Activated T-cell treated with anti-CD3 and anti-CD28 coated beads, Interleukin-2, amount 50 U/mL, for 72 hours (primary cell): ENCODE measurements at places on chromosomes 6 and 20.
A peak's percentile ranks its signal among the peaks of the same experiment; 100 is the strongest.

DNA sequence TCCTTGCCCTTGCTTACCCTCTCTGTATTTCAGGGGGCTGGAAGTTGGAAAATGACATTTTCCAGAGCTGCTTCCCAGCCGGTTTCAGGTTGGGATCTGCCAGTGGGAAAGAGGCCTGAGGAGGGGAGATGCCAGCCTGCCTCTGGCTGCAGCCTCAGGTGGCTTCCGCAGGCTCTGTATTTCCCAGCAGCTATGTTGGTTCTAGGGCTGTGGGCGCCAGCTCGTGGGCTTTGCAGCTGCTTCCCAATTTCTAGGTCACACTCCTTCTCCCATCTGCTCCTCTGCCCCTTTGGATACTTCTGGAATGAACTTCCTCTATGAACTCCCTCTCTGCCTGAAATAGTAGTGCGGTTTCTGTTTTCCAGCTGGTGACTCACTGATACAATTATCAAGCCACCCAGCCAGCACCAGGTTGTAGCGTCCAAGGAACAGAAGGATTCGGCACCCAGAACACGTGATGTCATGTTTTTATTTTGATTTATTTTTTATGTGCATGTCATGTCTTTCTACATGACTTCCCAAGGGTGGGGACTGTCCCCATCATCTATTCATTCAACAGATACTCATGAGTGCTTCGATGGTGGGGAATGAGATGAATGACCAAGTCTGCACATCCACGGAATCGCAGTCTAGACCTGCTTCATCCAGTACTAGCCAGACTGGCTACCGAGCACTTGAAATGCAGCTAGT lies 38.0 kb downstream of the TGM2 start:
- no peaks in the 10 kb centered on the region for H3K27me3 ChIP-seq
- no peak for DNase-seq
- H3K4me3 ChIP-seq = no peak overlapping the region
- H3K27ac ChIP-seq = no peak overlapping the region

DNA sequence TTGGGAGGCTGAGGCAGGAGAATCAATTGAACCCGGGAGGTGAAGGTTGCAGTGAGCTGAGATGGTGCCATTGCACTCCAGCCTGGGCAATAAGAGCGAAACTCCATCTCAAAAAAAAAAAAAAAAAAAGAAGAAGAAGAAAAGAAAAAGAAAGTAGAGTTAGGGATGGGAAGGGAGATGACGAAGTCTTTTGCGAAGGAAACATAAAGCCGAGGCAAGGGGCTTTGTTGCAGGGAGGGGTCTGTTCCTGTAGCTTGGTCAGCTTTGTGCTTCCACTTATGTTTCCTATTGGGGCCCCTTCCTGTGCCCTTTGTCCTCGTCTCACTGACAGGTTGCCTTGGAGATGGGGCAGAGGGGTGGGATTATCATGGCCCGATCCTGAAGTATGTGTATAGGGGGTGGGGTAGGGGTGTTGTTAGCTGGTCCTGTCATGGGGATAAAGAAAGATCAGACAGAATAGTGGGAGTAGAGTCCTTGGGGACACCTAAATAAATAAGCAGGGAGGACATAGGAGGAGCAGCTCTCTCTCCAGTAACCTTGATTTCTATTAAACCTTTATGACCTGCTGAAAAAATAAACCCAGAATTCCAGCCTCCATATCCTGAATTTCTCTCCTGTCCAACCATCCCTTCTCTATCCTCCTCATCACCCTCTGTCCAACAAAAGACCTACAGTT lies 1.1 kb upstream of the CLIC1 start:
- no peak for DNase-seq
- H3K36me3 ChIP-seq = peaks cover 18% of the 10 kb centered on the region
- H3K27ac ChIP-seq = peak overlapping the region; percentile 83
- no peaks in the 10 kb centered on the region for H3K27me3 ChIP-seq

GRCh38 chr20:50124496-50124895 lies 11.5 kb upstream of the UBE2V1 start:
- no peaks in the 10 kb centered on the region for H3K27me3 ChIP-seq
- H3K27ac ChIP-seq = no peak overlapping the region
- no peaks in the 10 kb centered on the region for H3K4me1 ChIP-seq
- DNase-seq = no peak

DNA sequence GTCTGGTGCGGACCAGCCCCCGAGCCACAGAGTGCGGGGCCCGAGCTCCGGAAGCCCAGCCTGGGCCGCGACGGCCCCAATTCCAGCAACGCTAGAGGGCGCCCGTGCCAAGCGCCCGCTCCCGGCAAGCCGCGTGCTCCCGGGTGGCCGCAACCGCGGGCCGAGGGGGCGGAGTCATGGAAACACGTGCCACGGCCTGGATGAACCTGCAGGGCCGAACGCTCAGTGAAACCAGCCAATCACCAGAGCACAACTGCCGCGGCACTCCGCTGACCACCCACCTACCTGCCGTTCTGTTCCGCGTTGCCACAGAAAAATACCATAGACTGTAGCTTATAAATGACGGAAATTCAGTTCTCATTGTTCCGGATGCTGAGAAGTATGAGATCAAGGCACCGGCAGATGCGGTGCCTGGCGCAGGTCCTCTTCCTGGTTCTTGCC lies 85.7 kb upstream of the FOXC1 start:
- H3K4me3 ChIP-seq = peak overlapping the region; percentile 73
- H3K27me3 ChIP-seq = peaks cover 8% of the 10 kb centered on the region
- peak; percentile 86 for DNase-seq
- no peak overlapping the region for H3K27ac ChIP-seq
- no peaks in the 10 kb centered on the region for H3K36me3 ChIP-seq

GRCh38 chr20:40797425-40797824 lies 108.4 kb upstream of the MAFB start:
- DNase-seq = no peak
- peaks cover 7% of the 10 kb centered on the region for H3K27me3 ChIP-seq
- no peaks in the 10 kb centered on the region for H3K4me1 ChIP-seq
- H3K27ac ChIP-seq = no peak overlapping the region
- H3K4me3 ChIP-seq = no peak overlapping the region

GRCh38 chr20:58867211-58867610 lies 14.7 kb downstream of the GNAS start:
- peaks cover 15% of the 10 kb centered on the region for H3K27me3 ChIP-seq
- H3K36me3 ChIP-seq = no peaks in the 10 kb centered on the region
- no peak overlapping the region for H3K4me3 ChIP-seq
- peaks cover 13% of the 10 kb centered on the region for H3K4me1 ChIP-seq
- no peak overlapping the region for H3K27ac ChIP-seq
- DNase-seq = no peak

DNA sequence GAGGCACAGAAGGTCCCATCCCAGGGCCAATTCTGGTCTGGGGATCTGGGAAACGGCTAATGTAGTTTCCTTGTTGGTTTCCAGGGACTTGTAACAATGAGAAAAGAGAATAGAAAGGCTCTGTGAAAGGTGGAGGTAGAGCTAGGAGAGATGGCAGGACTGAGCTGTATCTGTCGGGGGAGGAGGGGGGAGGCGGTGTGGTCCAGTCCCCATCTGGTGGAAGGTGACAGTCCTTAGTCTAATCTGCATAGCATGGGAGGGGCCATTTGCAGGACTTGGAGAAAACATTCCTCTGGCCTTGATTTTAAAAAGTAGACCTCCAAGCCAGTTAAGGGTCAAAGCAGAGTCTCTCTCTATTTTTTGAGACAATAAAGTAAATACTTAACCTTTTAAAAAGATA lies 137.1 kb downstream of the DNAH8 start:
- H3K4me1 ChIP-seq = peaks cover 2% of the 10 kb centered on the region
- H3K27ac ChIP-seq = no peak overlapping the region
- no peak overlapping the region for H3K4me3 ChIP-seq
- H3K36me3 ChIP-seq = no peaks in the 10 kb centered on the region
- no peak for DNase-seq

DNA sequence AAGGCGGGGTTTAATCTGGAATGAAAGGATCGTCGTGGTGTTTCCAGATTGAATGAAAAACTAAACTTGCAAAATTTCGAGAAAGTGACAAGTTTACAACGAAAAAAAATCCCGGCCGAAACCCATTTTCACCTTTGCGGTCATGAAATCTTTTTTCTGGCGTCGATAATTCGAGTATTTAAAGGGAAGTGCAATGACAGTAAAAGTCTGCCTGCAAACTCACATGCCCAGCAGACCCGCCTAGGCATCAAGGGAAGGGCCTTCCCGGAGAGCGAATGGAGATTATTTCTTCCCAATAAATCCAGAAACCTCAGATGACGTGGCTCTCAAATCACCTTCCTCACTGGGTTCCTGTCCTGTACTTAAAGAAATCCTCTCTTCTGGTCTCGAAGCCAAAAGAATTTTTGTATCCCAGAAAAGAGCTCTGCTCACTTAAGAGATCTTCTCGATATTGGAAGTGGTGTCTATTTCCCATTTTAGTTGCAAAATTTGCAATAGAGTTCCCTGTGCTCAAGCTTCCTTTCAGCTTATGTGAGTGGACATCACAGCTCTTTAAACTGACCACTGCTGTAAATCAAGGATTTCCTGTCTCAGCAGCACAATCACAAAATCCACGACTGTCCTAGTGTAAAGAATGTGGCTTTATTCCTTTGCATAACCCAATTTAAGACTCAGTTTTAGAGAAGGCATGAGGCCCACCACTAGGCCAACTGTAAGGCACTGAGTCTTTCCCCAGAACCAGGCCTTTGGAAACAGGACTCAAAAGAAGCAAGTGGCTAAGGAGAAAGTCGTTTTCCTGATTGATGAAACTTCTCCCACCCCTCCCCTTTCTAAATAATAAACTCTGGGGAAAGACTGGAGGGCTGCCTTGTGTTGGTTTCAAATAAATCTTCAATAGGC lies 3.9 kb downstream of the OLIG3 start:
- no peak for DNase-seq
- peaks cover 74% of the 10 kb centered on the region for H3K4me1 ChIP-seq
- H3K4me3 ChIP-seq = peak overlapping the region; percentile 81
- no peak overlapping the region for H3K27ac ChIP-seq
- H3K36me3 ChIP-seq = no peaks in the 10 kb centered on the region
- peaks cover 98% of the 10 kb centered on the region for H3K27me3 ChIP-seq

DNA sequence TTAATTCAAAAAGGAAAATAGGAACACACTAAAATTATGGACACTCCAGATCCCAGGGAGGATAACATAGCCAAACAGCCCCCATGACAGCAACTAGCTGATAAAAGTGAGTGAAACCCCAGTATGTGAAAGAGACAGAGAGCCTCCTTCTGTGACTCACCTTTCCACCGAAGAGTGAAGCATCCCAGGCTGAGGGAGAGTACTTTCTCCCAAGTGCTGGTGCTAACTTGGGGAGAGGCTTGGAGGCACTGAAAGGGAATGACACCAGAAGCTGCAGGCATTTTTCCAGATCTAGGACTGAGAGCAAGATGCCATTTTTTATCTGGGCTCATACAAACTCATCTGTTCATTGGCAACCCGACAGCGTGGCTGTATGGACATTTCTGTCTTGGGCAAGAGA lies 339.8 kb downstream of the HTR1B start:
- H3K27ac ChIP-seq = no peak overlapping the region
- no peak for DNase-seq
- H3K4me3 ChIP-seq = no peak overlapping the region
- H3K4me1 ChIP-seq = no peaks in the 10 kb centered on the region
- no peaks in the 10 kb centered on the region for H3K36me3 ChIP-seq
- no peaks in the 10 kb centered on the region for H3K27me3 ChIP-seq

GRCh38 chr6:33772902-33773472 lies 15.9 kb downstream of the LEMD2 start:
- no peaks in the 10 kb centered on the region for H3K27me3 ChIP-seq
- H3K36me3 ChIP-seq = peaks cover 9% of the 10 kb centered on the region
- H3K4me1 ChIP-seq = peaks cover 15% of the 10 kb centered on the region

- peaks cover 6% of the 10 kb centered on the region for H3K27me3 ChIP-seq
- no peak overlapping the region for H3K27ac ChIP-seq
- DNase-seq = no peak
- peaks cover 4% of the 10 kb centered on the region for H3K4me1 ChIP-seq
- H3K36me3 ChIP-seq = no peaks in the 10 kb centered on the region
These were observed 518.3 kb upstream of the ZNF337 start for GRCh38 chr20:26214991-26215390.

DNA sequence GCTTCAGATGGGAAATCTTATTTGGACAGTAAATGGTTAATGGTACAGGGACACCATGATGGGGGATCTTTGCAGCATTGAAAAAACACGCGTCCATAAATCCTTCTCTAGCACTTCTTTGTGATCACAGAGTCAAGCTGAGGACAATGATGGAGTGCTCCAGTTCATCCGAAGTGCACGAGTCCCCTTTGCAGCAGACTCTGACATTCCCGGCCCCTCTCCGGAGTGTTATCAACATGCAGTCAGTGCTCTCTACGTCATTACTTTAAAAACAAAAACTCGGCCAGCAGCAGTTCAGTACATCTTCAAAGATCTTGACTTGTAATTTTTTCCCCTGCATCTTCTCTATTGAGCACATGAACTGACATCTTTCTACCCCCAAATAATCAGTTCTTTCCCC lies 185.5 kb upstream of the AKAP12 start:
- H3K27me3 ChIP-seq = no peaks in the 10 kb centered on the region
- H3K27ac ChIP-seq = peak overlapping the region; percentile 44
- H3K36me3 ChIP-seq = peaks cover 11% of the 10 kb centered on the region
- peaks cover 7% of the 10 kb centered on the region for H3K4me1 ChIP-seq

GRCh38 chr6:118401325-118401975 lies 146.6 kb upstream of the PLN start:
- no peak for DNase-seq
- H3K4me1 ChIP-seq = no peaks in the 10 kb centered on the region
- H3K36me3 ChIP-seq = peaks cover 2% of the 10 kb centered on the region
- no peak overlapping the region for H3K27ac ChIP-seq
- no peak overlapping the region for H3K4me3 ChIP-seq

DNA sequence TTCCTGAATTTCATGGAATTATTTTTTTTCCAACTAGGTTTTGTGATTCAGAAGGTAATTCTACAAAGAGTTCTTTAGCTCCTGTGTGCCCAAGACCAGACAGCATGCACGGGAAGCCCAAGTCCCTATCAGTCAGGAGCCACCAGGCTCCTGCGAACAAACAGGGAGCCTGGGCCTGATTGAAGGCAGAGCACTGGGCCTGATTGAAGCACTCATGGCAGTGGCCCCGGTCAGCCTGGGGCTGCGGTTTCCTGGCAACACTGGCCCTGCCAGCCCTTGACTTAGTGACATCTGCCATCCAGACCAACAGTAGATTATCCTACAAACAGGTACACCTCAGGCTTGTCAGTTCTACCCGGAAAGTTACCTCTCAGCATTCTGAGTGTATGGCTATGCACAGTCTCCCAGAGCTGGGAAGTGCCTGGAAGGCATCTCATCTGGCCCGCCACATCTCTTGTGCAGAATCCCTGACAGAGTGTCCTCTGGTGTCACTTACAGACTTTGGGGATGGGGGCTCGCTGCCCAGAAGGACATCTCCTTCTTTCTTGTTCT lies 133.8 kb downstream of the VEGFA start:
- no peaks in the 10 kb centered on the region for H3K4me1 ChIP-seq
- no peaks in the 10 kb centered on the region for H3K36me3 ChIP-seq
- DNase-seq = no peak

- no peaks in the 10 kb centered on the region for H3K27me3 ChIP-seq
- H3K27ac ChIP-seq = no peak overlapping the region
- H3K36me3 ChIP-seq = no peaks in the 10 kb centered on the region
- no peak overlapping the region for H3K4me3 ChIP-seq
- H3K4me1 ChIP-seq = no peaks in the 10 kb centered on the region
These were observed 418.4 kb upstream of the JAG1 start for GRCh38 chr20:11092151-11092550.
